Panc1 (cell line): ENCODE measurements at places on chromosomes 5 and 9.

DNA sequence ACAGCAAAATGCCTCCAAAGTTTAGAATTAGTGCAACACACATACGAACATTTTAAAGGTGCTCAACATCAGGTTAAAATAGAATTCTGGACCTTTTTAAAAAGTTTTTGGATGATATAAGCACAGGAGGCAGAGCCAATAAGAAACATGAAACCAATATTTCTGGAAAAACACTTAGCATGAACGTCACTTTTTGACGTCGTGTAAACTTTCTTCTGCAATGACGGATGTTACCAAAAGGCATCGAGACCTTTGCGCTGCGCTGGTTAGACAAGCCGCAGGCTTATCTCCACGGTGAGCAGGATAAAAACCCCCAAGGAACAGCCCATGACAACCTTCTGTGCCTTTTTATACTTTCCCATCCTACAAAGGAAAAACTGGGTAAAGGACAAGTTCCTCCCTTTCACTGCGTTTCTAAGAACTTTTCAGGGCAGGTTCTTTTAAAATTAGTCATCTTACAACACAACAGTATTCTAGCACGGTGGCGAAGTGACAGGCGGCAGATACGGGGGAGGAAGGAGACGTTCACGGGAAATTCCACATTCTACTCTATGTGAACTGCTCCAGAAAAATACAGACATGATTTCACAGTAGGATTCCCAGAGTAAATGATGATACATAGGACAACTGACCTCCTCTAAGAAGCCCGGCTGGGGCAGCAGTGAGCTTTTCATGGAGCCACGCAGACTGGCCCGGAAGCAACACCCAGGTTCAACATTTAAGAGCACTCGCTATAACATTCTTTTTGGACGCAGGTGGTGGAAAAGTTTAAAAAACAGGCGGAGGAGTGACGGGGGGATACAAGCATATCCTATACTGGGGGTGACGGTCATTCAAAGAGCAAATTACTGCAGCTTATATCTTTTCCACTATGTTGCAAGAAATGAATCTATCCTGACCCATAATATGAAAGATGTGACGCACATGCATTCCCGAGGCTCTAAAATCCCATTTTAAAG, 52.4 kb downstream of the USP20 start:
- H3K27me3 ChIP-seq: no peaks in the 10 kb centered on the region
- H3K4me3 ChIP-seq: no peak overlapping the region
- no peaks in the 10 kb centered on the region for H3K36me3 ChIP-seq
- no peak overlapping the region for H3K27ac ChIP-seq
- DNase-seq: no peak

- no peaks in the 10 kb centered on the region for H3K27me3 ChIP-seq
- DNase-seq: no peak
- no peaks in the 10 kb centered on the region for H3K36me3 ChIP-seq
- no peak overlapping the region for H3K27ac ChIP-seq
These were observed 28.5 kb downstream of the FUBP3 start for GRCh38 chr9:130607640-130608420.

DNA sequence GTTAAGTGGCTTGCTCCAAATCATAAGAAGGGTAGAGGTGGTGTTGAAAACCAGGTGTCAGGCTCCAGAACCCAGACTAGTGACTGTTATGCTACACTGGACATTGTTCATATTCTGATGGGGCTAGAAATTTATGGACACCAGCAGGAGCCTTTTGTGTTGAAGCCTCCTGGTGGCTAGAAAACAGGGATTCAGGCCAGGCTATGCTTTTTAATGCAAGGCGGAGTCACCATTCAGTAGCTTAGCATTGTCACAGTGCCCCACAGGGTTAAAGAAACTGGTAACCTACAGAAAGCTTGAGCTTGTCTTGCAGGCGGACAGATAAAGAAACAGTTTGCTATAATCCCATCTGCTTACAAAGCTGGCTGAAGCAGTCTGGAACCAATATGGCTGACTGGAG, 23.0 kb upstream of the GOLM1 start:
- no peaks in the 10 kb centered on the region for H3K27me3 ChIP-seq
- H3K27ac ChIP-seq: no peak overlapping the region
- H3K4me3 ChIP-seq: no peak overlapping the region
- no peak for DNase-seq
- H3K36me3 ChIP-seq: no peaks in the 10 kb centered on the region
- H3K4me1 ChIP-seq: peaks cover 7% of the 10 kb centered on the region

DNA sequence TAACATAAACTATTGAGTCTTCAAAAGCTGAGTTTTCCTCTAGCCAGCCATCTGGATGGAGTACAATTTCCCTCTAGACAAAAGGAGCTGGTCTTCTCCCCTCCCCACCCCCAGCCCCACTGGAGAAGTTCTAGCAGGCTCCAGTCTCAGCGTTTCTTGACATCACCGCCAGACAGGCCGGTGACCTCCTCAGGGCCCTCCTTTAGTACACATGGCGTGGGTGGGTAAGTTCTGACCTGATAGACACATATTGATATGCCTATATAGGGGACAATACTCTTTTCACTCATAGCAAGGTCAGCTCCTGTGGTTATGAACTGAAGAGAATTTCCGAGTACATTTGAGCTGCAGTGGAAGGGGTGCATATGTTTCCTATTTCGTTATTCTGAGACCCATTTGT, 27.2 kb downstream of the DNAI1 start:
- H3K4me3 ChIP-seq: no peak overlapping the region
- DNase-seq: no peak
- no peak overlapping the region for H3K27ac ChIP-seq
- H3K36me3 ChIP-seq: no peaks in the 10 kb centered on the region
- H3K27me3 ChIP-seq: no peaks in the 10 kb centered on the region; the same call in 1 of the 2 replicates
